ENCODE measurements at places on chromosomes 2 and 18. TPM values are rescaled to one million over a fixed set of nuclear protein-coding genes. Genes with fewer than 3 reads are reported as not detected.

DNA sequence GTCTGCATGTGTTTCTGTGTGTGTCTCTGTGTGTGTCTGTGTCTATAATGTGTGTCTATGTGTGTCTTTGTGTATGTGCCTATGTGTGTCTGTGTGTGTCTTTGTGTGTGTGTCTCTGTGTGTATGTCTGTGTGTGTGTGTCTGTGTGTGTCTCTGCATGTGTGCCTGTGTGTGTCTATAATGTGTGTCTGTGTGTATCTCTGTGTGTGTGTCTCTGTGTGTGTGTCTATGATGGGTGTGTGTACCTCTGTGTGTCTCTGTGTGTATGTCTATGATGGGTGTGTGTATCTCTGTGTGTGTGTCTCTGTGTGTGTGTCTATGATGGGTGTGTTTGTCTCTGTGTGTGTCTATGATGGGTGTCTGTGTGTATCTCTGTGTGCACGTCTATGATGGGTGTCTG is 126.2 kb upstream of the GPC1 start:
- H3K36me3 ChIP-seq = no peaks in the 10 kb centered on the region
- no peaks in the 10 kb centered on the region for H3K27me3 ChIP-seq
- no peaks in the 10 kb centered on the region for H3K4me1 ChIP-seq

GRCh38 chr2:58834404-58834803 is 593.3 kb upstream of the FANCL start:
- DNase-seq = peak; percentile 20
- H3K36me3 ChIP-seq = no peaks in the 10 kb centered on the region
- no peak overlapping the region for H3K4me3 ChIP-seq
- no peaks in the 10 kb centered on the region for H3K4me1 ChIP-seq
- no peak overlapping the region for H3K27ac ChIP-seq

ZNF892 gene
- total RNA-seq = 2.2 TPM

- H3K4me3 ChIP-seq = no peak overlapping the region
- no peak overlapping the region for H3K27ac ChIP-seq
- H3K4me1 ChIP-seq = no peaks in the 10 kb centered on the region
- no peak for DNase-seq
- no peaks in the 10 kb centered on the region for H3K36me3 ChIP-seq
These were observed 66.3 kb downstream of the NBAS start for GRCh38 chr2:15494877-15495276.

CKAP2L gene
- 0.52 TPM for total RNA-seq

- peak; percentile 39 for DNase-seq
- H3K36me3 ChIP-seq = no peaks in the 10 kb centered on the region
- no peak overlapping the region for H3K4me3 ChIP-seq
- H3K27me3 ChIP-seq = no peaks in the 10 kb centered on the region
- peak overlapping the region; percentile 27 for H3K27ac ChIP-seq
These were observed 70.5 kb downstream of the FMNL2 start for GRCh38 chr2:152405206-152406118.

DNA sequence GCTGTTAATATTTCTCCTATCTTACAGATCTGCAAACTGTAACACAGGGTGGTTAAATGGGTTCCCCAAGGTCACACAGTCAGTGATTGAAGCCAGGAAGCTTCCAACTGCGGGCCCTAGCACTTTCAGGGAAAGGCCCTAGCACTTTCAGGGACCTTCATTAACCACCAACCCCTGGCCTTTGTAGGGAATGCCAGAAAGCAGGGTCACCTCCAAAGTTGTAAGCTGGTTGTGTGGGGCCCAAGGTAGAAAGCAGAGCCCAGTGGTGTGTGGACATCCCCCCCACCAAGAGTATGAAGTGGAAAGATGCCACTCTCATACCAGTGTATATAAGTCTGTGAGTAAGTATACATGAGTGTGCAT is 4.4 kb downstream of the DLX2 start:
- H3K4me3 ChIP-seq = no peak overlapping the region
- peaks cover 36% of the 10 kb centered on the region for H3K4me1 ChIP-seq
- peaks cover 94% of the 10 kb centered on the region for H3K27me3 ChIP-seq
- DNase-seq = no peak

GRCh38 chr18:10449396-10449795 is 5.0 kb upstream of the APCDD1 start:
- H3K4me3 ChIP-seq = no peak overlapping the region
- H3K36me3 ChIP-seq = no peaks in the 10 kb centered on the region
- no peaks in the 10 kb centered on the region for H3K4me1 ChIP-seq

TNS1 gene
- 341 TPM for total RNA-seq

DNA sequence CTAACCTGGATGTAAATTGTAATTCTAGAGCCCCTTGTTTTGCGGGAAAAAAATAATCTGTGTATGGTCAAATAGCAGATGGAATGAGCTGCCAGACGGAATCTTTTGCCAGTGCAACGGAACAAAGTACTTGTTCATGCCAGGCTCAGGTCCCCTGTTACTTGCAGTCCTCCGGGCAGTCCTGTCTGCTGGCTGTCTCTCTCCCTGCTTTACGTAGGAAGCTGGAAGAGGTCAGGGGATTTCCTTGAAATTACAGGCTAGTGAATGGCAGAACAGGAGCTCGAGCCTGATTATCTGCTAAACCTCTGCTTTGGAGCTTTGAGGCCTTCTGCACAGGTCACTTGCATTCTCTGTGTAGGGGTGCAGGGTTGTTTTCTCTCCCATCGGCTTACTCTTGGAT is 54.8 kb downstream of the LRRFIP1 start:
- no peak for DNase-seq
- H3K4me3 ChIP-seq = no peak overlapping the region
- no peak overlapping the region for H3K27ac ChIP-seq
- H3K4me1 ChIP-seq = peaks cover 4% of the 10 kb centered on the region

GPC1 gene
- 133 TPM for total RNA-seq

Measured in adrenal gland (tissue), 19 donors.